ENCODE measurements at places on chromosomes 3 and 15. TPM values are rescaled to one million over a fixed set of nuclear protein-coding genes. Genes with fewer than 3 reads are reported as not detected.

NPHP3 gene
- 16.8 TPM for total RNA-seq

MESP1 gene
- total RNA-seq: 0.28 TPM

KBTBD8 gene
- total RNA-seq: 2.4 TPM

CYP1A2 gene
- not detected for total RNA-seq

IQCF6 gene
- total RNA-seq: not detected

FSTL1 gene
- 887 TPM for total RNA-seq

GOLGA8S gene
- under 0.01 TPM for total RNA-seq

MCTP2 gene
- total RNA-seq: 8.7 TPM

TF gene
- 0.28 TPM for total RNA-seq

GOLGA6B gene
- total RNA-seq: not detected

PPM1L gene
- 1.00 TPM for total RNA-seq

GOLGA8G gene
- total RNA-seq: under 0.01 TPM

KY gene
- total RNA-seq: 0.28 TPM

ATP13A5 gene
- total RNA-seq: not detected

GREM1 gene
- total RNA-seq: 307 TPM

PSTPIP1 gene
- not detected for total RNA-seq

TLNRD1 gene
- total RNA-seq: 2.8 TPM

TNK2 gene
- 4.0 TPM for total RNA-seq

Data from smooth muscle cell of bladder (primary cell).